ENCODE measurements at places on chromosomes 12 and 14.

- DNase-seq: no peak
Measured at GRCh38 chr12:42284876-42285275, 41.0 kb downstream of the ZCRB1 start.

DNA sequence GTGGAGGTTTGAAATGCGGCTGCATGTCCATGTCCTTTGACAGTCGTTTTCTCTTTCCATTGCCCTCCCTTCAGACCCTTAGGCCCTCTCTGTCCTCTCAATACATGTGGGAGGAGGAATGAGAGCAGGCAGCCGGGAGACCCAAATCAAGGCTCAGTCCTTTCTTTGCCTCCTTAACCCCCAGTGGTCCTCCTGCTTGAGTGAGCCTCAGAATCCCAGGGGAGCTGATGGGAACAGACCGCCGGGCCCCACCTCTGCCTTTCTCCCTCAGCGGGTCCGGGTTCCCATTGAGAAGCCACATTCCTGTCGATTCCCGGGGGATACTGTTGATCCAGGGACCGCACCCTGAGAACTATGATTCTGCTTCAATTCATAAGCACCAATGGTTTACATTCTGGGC is 77.9 kb upstream of the RFLNA start:
- no peak for DNase-seq

DNA sequence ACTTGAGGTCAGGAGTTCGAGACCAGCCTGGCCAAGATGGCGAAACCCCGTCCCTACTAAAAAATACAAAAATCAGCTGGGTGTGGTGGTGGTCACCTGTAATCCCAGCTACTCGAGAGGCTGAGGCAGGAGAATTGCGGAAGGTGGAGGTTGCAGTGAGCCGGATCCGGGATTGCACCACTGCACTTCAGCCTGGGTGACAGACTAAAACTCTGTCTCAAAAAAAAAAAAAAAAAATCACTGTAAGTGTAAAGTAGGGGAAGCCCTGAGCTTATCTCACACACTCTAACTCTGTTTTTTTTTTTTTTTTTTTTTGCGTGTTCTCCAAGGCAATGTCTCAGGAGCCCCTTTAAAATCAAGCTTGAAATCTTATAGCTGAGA is 421 bp upstream of the RBMS2 start:
- no peak for DNase-seq

DNA sequence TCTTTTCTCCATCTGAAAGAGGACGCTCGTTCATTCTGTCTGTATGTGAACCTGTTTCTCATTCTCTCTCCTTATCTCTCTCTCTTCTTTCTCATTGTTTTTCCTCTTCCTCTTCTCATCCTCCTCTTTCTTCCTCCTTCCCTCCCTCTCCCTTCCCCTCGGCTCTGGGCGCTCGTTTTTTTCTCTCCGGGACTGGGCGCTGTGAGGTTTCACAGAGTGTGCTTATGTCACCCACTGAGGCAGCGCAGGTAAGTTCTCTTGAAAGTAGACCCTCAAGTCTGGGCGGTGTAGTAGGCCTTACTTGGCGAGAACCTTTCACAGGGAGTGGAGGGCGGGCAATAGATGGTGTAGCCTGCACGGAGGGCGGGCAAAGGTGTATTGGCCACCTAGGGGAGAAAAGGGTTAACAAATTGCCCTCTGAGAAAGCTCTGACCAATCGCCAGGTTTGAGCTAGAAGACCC is 4.5 kb upstream of the SIX1 start:
- DNase-seq: no peak

GRCh38 chr14:67411820-67412421 is at the start of gene PLEK2:
PLEK2 (minus strand) TSS chr14:67412165; CDS start chr14:67412059, 106 bp downstream.
- no peak for DNase-seq

GRCh38 chr12:49456131-49456679 is 82.6 kb upstream of the KCNH3 start:
- DNase-seq: no peak

DNA sequence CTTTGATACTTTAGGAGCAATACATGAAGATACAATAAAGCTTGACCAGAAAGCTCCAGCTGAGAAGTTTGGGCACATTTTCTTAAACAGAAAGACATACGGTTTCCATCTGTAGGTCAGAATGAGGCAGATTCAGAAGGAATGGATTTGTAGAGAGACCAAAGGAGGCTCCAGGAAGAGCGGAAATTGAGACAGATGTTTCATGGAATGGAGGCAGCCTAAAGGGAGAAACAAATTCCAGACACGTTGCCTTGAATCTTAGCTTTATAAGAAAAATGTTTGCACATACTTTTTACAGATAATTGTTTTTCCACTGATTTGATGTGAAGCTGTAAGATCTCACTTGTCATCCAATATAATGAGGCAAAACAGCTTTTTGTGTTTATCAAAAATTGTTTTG is 24.8 kb downstream of the EPYC start:
- peak; percentile 43 for DNase-seq

DNA sequence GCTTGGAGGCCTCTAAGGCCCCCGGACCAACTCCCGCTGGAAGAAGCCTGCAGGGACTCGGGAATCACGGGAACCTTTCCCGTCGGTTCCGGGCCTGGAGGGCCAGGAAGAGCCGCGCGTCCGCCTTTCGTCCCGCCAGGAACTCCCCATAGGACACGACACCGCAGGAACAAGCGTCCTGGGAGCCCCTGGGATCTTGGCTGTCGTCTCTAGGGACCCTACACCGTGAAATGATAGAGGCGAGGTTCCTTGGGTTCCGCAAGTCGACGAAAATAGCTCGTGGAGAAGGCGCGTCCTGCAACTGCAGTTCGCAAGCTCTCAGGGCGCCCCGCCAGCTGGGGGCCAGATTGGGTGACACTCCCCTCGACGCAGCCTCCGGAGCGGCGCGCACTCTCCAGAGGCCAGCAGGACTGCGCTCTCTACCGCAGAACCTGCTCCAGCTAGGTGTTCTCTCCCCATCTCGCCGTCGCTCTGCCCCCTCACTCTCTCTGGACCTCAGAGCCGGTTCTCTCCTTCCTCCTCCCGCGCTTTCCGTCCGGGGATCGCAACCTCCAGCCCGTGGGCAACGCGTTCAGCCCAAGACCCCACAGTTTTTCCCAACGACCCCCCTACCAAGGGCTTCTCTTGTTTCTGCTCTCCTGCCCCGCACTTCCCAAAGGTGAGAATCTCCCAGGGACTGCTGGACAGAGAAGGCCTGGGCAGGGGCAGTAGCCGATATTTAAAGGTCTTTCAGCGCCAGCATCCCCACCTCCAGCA is 776 bp downstream of the BMP4 start:
- no peak for DNase-seq

GRCh38 chr12:88471331-88472045 is 108.8 kb downstream of the KITLG start:
- peak; percentile 78 for DNase-seq

- no peak for DNase-seq
Measured at GRCh38 chr14:82720946-82721345, 1187.3 kb upstream of the SEL1L start.

DNA sequence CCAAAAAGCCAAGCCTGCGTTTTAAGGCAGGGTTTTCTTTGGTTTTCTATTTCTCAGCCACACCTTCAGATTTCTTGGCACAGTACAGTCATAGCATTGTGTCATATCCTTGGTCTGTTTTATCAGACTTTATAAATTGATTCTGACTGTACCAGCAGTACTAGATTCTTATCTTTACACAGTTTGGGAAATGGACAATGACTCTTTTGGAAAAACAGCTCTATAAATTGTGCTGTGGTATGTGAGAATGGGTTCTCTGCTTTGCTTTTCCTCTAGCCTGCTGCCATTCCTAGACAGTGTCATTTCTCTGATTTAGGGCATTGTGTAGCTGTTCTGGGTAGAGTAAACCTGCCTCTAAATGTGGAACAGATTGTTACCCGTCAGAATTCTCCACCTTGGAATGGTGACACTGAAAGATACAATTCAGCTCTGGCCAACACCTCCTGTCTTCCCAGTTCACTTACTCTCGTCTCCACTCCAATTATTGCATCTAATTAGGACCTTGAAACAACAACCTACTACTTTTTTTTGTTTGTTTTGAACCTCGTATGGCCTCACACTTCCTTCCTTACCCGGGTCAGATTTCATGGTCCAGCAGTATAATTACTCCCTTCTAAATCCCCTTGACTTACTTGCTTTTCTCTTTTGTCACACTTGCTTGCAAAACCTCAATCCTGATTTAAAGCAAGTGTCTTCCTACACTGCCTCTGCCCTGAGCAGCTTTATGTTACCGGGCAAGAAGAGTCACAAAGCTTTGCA is 226.3 kb downstream of the ERC1 start:
- peak; percentile 68 for DNase-seq

DNA sequence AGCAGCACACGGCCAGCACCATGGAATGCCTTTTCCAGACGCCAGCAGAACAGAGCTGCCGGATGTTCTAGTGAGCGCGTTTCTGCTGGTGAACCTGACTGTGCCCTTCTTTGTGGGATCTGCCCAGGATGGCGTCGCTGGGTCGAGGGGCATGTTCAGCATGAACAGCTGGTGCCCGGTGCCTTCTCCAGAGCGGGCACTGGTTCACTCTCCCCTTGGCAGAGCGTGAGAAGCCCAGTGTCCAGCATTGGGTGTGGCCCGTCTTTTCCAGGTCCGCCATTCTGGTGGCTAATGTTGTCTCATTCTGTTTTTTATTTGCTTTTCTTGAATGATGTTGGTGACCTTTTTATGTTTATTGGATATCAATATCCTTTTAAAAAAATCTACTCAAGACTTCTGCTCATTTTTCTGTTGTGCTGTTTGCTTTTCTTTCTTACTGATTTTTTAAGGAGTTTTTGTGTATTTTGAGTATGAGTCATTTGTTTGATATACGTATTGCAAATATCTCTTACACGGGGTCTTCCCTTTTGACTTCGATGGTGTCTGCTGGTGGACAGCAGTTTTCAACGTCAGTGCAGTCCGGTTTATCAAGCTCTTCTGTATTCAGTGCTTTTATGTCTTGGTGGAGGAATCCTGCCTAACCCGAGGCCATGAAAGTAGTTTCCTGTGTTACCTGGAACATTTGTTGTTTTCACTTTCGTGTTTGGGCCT is 74.3 kb downstream of the ADGRD1 start:
- no peak for DNase-seq

DNA sequence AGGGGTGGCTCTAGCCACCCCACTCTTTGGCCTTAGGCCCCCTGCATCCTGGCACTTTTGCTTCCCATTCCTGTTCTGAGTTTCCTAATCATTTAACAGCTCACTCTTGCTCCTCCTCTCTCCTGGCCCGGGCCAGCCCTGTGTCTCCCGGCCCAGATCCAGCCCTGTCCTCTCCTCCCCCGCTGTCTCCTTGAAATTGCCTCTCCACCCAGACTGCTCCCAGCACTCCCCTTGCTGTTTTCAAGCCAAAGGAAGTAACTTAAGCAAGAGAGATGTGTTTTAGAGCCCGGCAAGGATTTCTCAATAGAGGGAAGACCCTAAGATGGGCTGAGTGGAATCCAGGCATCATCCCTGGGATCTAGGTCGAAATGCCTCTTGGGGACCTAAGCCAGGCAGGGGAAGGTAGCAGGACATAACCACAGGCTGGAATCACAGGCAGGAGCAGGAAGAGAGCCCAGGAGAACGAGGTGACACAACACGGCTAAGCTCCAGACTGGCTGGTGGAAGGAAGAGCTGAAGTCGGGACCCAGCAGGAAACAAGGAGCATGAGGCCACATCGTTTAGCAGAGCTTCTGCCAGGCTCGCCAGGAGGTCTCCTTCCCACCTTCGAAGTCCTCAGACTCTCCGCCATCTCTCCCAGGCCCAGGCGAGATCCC is 2.0 kb upstream of the LRP1-AS start:
- DNase-seq: peak; percentile 76

- no peak for DNase-seq
Measured at GRCh38 chr12:111304642-111305071, 64.2 kb downstream of the PHETA1 start.
